Calu3 (cell line): ENCODE measurements at places on chromosomes 7 and 10. TPM values are rescaled to one million over a fixed set of nuclear protein-coding genes. Genes with fewer than 3 reads are reported as not detected.

DNA sequence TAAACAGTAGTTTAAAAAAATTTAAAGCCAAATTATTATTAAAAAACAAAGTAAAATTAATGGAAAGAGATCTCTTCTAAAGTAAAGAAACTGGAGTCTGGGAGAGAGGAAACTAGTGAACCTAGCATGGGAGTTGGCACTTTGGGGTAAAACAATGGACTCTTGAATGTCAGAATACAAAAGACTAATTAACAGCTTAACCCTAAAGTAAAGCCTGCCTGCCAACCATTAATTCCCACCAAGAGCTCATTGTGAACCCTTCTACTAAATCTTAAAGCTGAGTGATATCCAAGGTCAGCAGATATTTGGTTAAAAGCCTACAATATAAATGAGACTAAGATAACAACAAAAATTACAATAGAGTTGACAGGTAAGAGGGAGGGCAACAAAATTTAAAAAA, 36.5 kb downstream of the KMT2C start:
- H3K4me1 ChIP-seq = peaks cover 21% of the 10 kb centered on the region
- H3K27ac ChIP-seq = no peak overlapping the region
- H3K27me3 ChIP-seq = no peaks in the 10 kb centered on the region
- H3K4me3 ChIP-seq = no peak overlapping the region
- H3K36me3 ChIP-seq = peaks cover 4% of the 10 kb centered on the region

DNA sequence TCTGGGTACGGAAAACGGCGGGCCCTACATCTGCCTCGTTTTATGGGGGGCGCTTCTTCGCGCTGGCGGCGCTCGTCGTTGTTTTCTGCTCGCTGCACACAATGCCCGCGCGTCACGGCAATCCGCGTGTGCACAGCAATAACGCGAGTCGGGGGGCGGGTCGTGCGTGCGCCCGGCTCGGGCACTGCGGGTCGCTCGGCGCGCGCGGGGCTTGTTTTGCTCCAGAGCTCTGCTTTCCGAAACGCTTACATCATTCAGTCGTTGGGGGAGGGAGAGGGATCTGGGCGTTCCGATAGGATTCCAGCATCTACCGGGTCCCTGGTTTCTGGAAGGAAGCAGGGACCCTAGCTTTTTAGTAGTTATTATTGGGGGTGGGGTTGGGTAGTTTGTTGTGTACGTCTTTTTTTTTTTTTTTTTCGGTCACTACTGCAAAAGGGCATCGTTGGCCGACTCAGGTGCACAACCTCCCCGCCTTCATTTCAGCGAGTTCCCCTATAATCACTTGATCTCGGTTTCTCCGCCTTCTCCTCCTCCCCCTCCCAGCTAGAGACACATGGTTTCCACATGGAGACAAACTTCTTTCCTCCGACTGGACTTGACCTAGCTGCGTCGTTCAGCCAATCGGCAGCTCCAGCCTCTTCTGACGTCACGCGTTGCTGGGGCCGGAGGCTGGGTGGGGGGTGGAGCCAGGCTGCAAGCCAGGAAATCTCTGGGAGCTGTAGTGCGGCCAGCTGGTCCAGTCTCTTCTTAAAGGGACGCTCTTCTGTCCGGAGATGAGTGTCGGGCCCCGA, 3.5 kb downstream of the MXI1 start:
- peaks cover 43% of the 10 kb centered on the region for H3K36me3 ChIP-seq
- H3K27me3 ChIP-seq = peaks cover 10% of the 10 kb centered on the region
- H3K27ac ChIP-seq = peak overlapping the region; percentile 87
- peak; percentile 90 for DNase-seq
- peak overlapping the region; percentile 81 for H3K4me3 ChIP-seq

DNA sequence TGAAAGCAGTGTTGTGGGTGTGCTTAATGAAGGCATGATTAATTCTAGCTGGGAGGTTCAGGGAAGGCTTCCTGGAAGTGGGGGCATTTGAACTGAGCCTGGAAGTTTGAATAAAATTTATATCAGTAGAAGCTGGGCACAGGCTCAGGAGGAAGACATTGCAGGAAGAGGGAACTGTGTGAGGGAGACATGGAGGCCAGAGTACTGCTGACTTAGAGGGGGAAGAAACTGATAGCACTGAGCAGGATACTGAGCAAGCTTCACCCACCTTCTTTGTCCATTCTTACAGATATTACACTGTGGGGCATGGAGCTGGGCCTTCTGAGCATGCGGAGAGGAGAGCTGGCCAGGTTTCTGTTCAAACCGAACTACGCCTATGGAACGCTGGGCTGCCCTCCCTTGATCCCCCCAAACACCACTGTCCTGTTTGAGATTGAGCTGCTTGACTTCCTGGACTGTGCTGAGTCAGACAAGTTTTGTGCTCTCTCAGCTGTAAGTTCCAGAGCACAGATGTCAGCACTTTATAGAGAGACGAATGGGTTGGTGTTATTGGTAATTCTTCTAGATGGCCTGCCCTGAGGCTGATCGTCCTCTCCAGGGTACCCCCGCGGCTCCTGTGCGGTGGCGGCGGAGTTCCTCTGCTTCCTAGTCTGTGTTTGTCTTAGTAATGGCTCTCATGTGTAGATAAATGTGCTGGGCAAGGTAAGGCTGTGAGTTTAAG, 2.1 kb downstream of the FKBP6 start:
- H3K36me3 ChIP-seq = no peaks in the 10 kb centered on the region
- H3K4me3 ChIP-seq = no peak overlapping the region
- peaks cover 45% of the 10 kb centered on the region for H3K27me3 ChIP-seq
- H3K4me1 ChIP-seq = no peaks in the 10 kb centered on the region

DNA sequence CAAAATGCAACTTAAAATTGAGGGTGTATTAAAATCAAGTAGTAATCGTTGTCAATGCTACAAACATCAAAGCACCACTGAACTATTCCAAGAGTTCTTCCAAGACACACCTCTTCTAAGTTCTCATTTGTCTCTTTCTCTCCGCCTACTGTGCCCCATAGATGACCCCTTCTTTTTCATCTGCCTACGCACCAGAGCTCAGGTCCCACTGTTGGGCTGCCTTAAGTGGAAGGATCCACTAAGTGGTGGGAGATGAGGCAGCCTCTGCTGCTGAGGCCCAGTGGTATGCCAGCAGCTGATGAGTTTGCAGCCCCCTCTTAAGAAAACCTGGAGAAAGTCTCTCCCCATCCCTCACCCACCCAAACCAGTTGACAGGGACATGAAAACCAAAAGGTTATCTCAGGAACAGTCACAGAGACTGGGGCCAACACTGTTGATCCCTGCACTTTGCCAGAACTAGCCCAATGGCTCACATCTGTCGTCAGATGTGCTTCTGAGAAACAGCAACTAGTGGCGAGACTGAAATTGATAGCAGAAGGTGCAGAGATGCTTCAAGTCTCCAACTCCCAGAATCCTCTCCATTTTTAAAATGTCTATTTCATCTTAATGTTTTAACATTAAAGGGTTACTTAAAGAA, 88.4 kb downstream of the CHCHD3 start:
- peaks cover 33% of the 10 kb centered on the region for H3K4me1 ChIP-seq
- H3K4me3 ChIP-seq = no peak overlapping the region
- no peaks in the 10 kb centered on the region for H3K36me3 ChIP-seq
- no peak for DNase-seq
- H3K27me3 ChIP-seq = no peaks in the 10 kb centered on the region

DNA sequence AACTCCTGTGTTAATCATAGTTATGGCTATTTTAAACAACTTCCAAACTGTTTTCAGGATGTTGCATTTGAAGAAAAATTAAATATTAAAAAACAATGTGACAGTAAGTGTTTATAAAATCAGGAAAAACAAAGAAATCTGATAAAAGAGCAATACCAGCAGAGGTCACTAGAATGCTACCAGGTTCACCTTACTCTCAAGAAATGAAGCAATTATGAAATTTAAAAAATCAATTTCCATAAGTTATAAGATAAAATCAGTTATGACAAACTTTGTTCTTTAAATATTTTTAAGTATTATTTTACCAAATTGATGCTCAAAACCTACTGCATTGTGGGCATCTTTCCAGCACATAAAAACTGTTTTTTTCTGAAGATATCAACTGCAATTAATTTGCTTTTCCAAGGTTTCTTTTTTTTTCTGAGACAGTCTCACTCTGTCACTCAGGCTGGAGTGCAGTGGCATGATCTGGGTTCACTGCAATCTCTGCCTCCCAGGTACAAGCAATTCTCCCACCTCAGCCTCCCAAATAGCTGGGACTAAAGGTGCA, 50.7 kb upstream of the RHEB start:
- no peaks in the 10 kb centered on the region for H3K4me1 ChIP-seq
- no peak overlapping the region for H3K4me3 ChIP-seq
- no peaks in the 10 kb centered on the region for H3K27me3 ChIP-seq
- no peak overlapping the region for H3K27ac ChIP-seq
- DNase-seq = no peak
- no peaks in the 10 kb centered on the region for H3K36me3 ChIP-seq

GRCh38 chr7:80635533-80635932, 2.9 kb upstream of the CD36 start:
- H3K4me1 ChIP-seq = no peaks in the 10 kb centered on the region
- no peak for DNase-seq
- no peaks in the 10 kb centered on the region for H3K36me3 ChIP-seq
- no peak overlapping the region for H3K4me3 ChIP-seq
- no peak overlapping the region for H3K27ac ChIP-seq

GRCh38 chr7:26090927-26091519, 61.0 kb upstream of the NFE2L3 start:
- peaks cover 23% of the 10 kb centered on the region for H3K4me1 ChIP-seq
- H3K27me3 ChIP-seq = no peaks in the 10 kb centered on the region
- no peak overlapping the region for H3K27ac ChIP-seq
- peak; percentile 27 for DNase-seq
- no peak overlapping the region for H3K4me3 ChIP-seq

GRCh38 chr10:28666751-28667467, 10.4 kb upstream of the BAMBI start:
- H3K27ac ChIP-seq = no peak overlapping the region
- peak overlapping the region; percentile 79 for H3K4me3 ChIP-seq

- H3K36me3 ChIP-seq = no peaks in the 10 kb centered on the region
- H3K27me3 ChIP-seq = no peaks in the 10 kb centered on the region
- H3K4me3 ChIP-seq = no peak overlapping the region
- no peaks in the 10 kb centered on the region for H3K4me1 ChIP-seq
- no peak for DNase-seq
These were observed 48.8 kb upstream of the CHST15 start for GRCh38 chr10:124142006-124142739.

Gene FGFBP3
- 1.9 and 2.1 TPM in 2 replicates for total RNA-seq

DNA sequence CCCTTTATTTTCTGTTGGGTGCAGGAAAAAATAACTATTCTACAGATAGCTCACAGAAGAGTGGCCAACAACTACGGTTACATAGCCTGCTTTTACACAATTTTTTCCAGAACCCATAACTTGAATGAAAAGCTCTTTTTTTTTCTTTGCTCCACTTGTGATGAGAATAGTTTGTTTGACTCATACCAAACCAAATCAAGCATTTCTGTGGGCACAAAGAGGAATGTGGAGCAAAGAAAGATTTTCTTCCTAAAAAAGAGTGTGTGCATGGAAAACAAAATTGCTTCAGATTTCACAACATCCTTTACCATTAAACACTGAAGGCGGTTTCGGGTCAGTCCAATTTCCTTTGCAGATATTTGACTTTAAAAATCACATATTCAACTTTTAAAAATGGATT, 54.8 kb upstream of the RAB11FIP2 start:
- H3K27me3 ChIP-seq = no peaks in the 10 kb centered on the region
- no peaks in the 10 kb centered on the region for H3K36me3 ChIP-seq
- H3K4me3 ChIP-seq = no peak overlapping the region
- H3K27ac ChIP-seq = no peak overlapping the region
- DNase-seq = no peak
- H3K4me1 ChIP-seq = no peaks in the 10 kb centered on the region

GRCh38 chr7:137475966-137476365, 132.4 kb upstream of the PTN start:
- H3K27ac ChIP-seq = no peak overlapping the region
- no peak overlapping the region for H3K4me3 ChIP-seq
- no peak for DNase-seq
- H3K36me3 ChIP-seq = no peaks in the 10 kb centered on the region

DNA sequence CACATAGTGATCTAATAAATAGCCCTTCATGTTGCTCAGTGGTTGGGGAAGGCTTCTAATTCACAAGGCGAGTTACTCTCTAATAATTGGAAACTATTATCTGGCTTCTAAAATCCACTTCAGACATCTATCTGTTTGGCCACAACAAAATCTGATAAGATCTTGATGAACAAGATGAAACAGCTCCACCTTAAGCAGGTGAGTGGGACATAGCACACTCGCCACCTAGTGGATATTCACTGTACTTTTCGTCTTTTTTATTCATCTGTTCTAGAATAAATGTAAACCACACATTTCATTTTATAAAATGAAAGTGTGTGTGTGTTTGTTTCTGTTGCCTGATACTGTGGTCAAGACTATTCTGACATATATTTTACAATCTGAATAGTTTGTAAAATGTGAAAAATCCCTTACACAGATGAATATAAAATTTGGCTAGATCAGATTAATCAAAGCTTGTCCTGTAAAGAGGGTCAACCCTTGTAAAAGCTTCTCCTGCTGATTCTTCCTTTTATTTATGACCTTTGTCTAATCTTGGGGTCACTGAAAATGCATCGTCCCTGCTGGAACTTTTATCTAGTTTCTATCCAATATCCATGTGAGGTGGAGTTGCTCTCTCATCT, 26.5 kb upstream of the CNTNAP2 start:
- H3K27me3 ChIP-seq = no peaks in the 10 kb centered on the region
- peak; percentile 1 for DNase-seq
- H3K27ac ChIP-seq = no peak overlapping the region
- H3K36me3 ChIP-seq = no peaks in the 10 kb centered on the region

GRCh38 chr10:71740069-71740653, 20.6 kb upstream of the C10orf105 start:
- peaks cover 3% of the 10 kb centered on the region for H3K36me3 ChIP-seq
- H3K27ac ChIP-seq = no peak overlapping the region
- H3K4me3 ChIP-seq = no peak overlapping the region
- peaks cover 36% of the 10 kb centered on the region for H3K4me1 ChIP-seq

Gene EFCAB10
- not detected in 2 replicates for total RNA-seq

DNA sequence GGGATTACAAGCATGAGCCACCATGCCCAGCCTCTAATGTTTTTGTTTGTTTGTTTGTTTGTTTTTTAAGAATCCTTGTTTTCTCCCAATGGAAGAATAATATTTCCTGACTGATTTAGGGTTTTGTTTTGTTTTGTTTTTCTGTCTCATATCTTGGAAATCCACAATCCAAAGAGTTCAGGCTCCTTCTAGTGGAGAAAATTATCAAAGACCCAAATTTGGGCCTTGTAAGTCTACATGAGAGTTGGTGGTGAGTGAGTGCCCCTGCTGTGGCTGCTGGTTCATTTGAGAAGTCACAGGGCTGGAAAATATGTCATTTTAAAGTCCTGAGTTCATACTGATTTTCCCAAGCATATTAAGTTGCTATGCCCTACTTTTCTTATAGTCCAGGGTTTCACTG, 33.5 kb upstream of the KLHL7 start:
- no peak overlapping the region for H3K4me3 ChIP-seq
- DNase-seq = no peak
- H3K27ac ChIP-seq = no peak overlapping the region
- H3K27me3 ChIP-seq = peaks cover 43% of the 10 kb centered on the region

DNA sequence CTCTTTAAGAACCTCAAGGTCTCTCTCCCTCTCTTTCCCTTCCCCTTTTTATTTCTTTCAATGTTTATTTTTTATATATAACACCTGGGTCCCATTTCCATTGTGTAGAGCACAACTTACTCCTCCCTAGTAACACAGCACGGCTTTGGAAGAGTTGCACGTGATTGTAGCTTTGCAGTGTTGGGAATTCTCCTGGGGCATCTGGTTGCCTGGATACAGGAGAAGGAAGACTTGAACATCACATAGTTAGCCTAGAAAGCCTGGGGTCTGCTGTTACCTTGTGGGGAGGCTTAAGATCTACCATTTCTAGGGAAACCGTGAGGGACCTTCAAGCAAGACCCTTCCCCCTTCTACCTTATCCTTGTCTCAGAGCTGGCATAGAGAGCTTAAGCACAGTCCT, 41.1 kb upstream of the NFKB2 start:
- no peak for DNase-seq
